ENCODE measurements at places on chromosomes 12 and 14. TPM values are rescaled to one million over a fixed set of nuclear protein-coding genes. Genes with fewer than 3 reads are reported as not detected.

GRCh38 chr14:73771848-73772638 is 57.9 kb upstream of the PNMA1 start:
- no peaks in the 10 kb centered on the region for H3K36me3 ChIP-seq
- H3K27ac ChIP-seq, result peak overlapping the region; percentile 63
- DNase-seq, result peak; percentile 76
- H3K4me1 ChIP-seq, result peaks cover 77% of the 10 kb centered on the region

Gene KRT74
- total RNA-seq, result not detected

DNA sequence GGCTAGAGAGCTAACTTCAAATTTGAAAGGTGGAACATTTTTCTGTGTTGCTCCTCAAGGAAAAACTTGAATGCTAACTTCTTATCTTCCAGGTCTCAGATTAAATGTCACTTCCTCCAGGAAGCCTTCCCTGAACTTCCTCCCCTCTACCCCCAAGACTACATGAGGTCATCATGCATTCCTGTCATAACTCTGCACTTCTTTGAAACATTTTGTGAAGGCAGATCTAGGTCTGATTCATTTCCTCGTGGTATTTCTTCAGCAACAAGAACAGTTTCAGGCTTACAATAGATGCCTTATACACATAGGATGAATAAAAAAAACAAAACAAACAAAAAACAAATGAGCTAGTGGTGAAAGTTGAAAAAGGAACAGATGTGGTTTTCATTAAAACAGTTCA is 97.1 kb upstream of the SRRM4 start:
- H3K27ac ChIP-seq, result no peak overlapping the region
- no peaks in the 10 kb centered on the region for H3K4me1 ChIP-seq
- no peaks in the 10 kb centered on the region for H3K27me3 ChIP-seq
- no peaks in the 10 kb centered on the region for H3K36me3 ChIP-seq

DNA sequence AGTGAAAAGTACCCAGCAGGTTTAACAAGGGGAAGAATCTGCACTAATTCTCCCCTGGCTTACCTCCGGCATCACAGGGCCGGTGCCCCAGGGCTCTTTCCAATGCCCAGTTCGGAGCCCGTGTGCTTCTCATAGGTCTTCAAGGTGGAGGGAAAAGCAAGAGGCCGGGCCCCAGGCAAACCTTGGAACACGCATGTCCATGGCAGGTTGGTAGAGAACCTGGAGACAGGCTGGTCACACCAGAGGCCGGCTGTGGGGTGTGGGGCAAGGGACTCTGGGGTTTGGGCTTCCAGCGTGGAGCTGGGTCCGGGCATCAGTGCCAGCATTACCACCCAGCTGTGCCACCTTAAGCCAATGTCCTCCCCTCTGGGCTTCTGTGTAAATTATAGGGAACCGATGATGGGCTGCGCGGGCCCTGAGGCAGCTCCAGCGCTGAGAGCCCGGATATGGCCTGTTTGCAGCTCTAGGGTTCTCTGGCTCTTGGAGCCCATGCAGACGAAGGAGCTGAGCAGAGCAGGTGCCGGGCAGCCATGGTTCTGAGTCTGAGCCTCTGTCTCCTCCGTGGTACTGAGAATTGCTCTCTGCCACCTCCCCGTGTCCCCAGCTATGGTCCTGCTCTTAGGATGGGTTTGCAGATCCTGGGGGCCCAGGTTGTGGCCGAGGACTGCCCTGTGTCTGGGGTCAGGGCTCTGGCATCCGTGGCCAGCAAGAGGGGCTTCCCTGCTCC is 197.0 kb upstream of the C14orf180 start:
- DNase-seq, result no peak
- peaks cover 9% of the 10 kb centered on the region for H3K27me3 ChIP-seq
- no peaks in the 10 kb centered on the region for H3K4me1 ChIP-seq
- no peak overlapping the region for H3K4me3 ChIP-seq
- H3K27ac ChIP-seq, result no peak overlapping the region

- H3K4me3 ChIP-seq, result no peak overlapping the region
- H3K36me3 ChIP-seq, result no peaks in the 10 kb centered on the region
- H3K27ac ChIP-seq, result no peak overlapping the region
Measured at GRCh38 chr14:72444701-72445100, 449.2 kb downstream of the DPF3 start.

- no peak overlapping the region for H3K27ac ChIP-seq
- no peak for DNase-seq
- no peaks in the 10 kb centered on the region for H3K36me3 ChIP-seq
- H3K4me3 ChIP-seq, result no peak overlapping the region
Measured at GRCh38 chr12:11877869-11878780, 192.6 kb upstream of the BCL2L14 start.

- DNase-seq, result no peak
- no peaks in the 10 kb centered on the region for H3K4me1 ChIP-seq
- no peak overlapping the region for H3K4me3 ChIP-seq
- H3K27me3 ChIP-seq, result no peaks in the 10 kb centered on the region
Measured at GRCh38 chr14:86518298-86518697, 988.4 kb downstream of the FLRT2 start.

GRCh38 chr14:67426983-67427606 is 15.1 kb upstream of the PLEK2 start:
- peaks cover 19% of the 10 kb centered on the region for H3K4me1 ChIP-seq
- no peaks in the 10 kb centered on the region for H3K27me3 ChIP-seq
- no peak overlapping the region for H3K4me3 ChIP-seq
- DNase-seq, result peak; percentile 85

GRCh38 chr14:58941629-58942028 is 246.8 kb upstream of the DAAM1 start:
- DNase-seq, result no peak
- H3K27me3 ChIP-seq, result peaks cover 2% of the 10 kb centered on the region
- no peak overlapping the region for H3K4me3 ChIP-seq

GRCh38 chr12:121805171-121806008 is 1.6 kb downstream of the SETD1B start:
- peak; percentile 55 for DNase-seq
- peaks cover 26% of the 10 kb centered on the region for H3K36me3 ChIP-seq
- H3K4me3 ChIP-seq, result peak overlapping the region; percentile 86
- H3K27ac ChIP-seq, result peak overlapping the region; percentile 100
- H3K4me1 ChIP-seq, result peaks cover 24% of the 10 kb centered on the region

Gene FOXM1
- total RNA-seq, result 0.15 TPM

Gene ACVRL1
- 24.1 TPM for total RNA-seq

Gene RNASE13
- total RNA-seq, result not detected

GRCh38 chr12:13661005-13661887 is 320.2 kb downstream of the GRIN2B start:
- no peaks in the 10 kb centered on the region for H3K27me3 ChIP-seq
- H3K36me3 ChIP-seq, result no peaks in the 10 kb centered on the region
- peak; percentile 12 for DNase-seq
- no peak overlapping the region for H3K27ac ChIP-seq
- H3K4me3 ChIP-seq, result no peak overlapping the region

- no peaks in the 10 kb centered on the region for H3K36me3 ChIP-seq
- no peak for DNase-seq
- peaks cover 3% of the 10 kb centered on the region for H3K4me1 ChIP-seq
- no peak overlapping the region for H3K27ac ChIP-seq
- H3K27me3 ChIP-seq, result no peaks in the 10 kb centered on the region
Measured at GRCh38 chr14:102620413-102620812, 28.0 kb downstream of the RCOR1 start.

Gene SLC38A4
- 10.3 TPM for total RNA-seq

All from psoas muscle (tissue), 8 donors.